ENCODE measurements at places on chromosomes 4 and X. TPM values are rescaled to one million over a fixed set of nuclear protein-coding genes. Genes with fewer than 3 reads are reported as not detected.

PRDM5 gene
- not detected for total RNA-seq

FDCSP gene
- total RNA-seq: not detected

DNA sequence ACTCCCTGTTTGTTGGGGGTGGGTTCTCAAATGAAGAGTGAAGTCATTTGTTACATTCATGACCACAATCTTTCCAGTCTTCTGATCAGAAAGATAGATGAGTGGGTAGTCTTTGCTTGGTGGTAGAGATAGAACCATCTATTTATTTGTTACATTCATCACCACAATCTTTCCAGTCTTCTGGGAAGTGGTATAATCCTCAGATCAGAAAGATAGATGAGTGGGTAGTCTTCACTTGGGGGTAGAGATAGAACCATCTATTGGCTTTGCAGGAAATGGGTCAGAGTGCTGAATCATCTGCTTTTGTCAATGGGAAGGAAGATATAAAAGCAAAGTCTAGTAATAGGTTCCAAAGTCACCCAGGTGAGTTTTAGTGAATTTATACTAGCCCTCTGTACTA lies 64.2 kb upstream of the EPGN start:
- no peak for DNase-seq

DNA sequence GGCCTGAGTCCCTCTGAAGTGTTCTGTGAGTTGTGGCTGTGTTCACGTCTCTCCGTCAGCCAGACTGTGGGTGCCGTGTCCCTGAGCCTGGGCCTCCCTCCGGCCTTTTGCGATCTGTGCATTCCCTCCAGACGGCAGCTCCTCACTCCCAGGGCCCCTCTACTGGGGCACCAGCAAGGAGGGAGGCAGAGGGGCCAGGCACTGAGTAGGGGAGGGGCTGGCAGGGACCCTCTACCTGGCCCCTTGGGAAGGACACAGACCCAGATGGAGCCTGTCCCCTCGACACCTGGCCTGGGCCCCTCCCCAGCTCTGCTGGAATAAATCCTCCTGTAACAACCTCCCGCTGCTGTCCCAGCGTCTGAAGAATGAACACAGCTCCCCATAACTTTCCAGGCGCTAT lies 110.0 kb upstream of the NKX1-1 start:
- DNase-seq: no peak

GRCh38 chr4:6049985-6050384 lies 31.8 kb upstream of the C4orf50 start:
- DNase-seq: no peak

- DNase-seq: no peak
Observed at GRCh38 chr4:24091639-24092233, 201.9 kb upstream of the PPARGC1A start.

CT45A1 gene
- total RNA-seq: not detected

- DNase-seq: no peak
Observed at GRCh38 chr4:185587030-185587426, 51.7 kb upstream of the PDLIM3 start.

ADH1C gene
- not detected for total RNA-seq

DNA sequence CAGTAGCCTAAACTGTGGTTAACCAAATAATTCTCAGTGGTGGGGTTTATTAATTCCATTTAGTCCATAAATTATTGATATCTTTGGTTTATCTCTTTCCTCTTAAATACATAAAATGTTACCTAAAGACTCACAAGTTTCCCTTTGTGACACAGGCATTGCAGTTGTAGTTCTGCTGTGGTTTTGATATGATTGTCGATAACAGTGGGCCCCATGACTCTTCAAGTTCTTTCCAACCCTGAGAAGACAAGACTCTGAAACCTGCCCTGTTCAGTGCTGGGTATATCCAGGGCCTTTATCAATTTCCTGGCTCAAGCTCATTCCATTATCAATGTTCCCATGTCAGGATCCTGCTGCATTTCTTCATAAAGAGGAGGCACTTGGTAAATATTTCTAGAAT lies 117.9 kb upstream of the TBC1D9 start:
- no peak for DNase-seq

DNA sequence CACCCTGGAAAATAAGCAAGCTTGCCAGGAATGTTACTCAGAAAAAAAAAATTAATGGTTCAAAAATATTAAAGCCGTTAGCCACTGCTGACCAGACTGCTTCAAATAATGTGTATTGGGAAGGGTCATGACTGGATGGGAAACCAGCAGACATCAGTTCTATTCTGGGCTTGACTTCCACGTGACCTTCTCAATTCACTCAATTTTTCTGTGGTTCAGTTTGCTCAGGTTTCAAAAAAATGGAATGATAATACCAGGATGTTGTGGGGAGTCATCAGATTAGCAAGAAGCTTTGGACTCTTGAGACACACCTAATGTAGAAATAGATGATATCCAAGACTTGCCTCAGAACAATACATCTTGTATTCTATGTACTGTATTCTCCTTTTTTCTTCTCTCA lies 541.9 kb upstream of the BOD1L1 start:
- no peak for DNase-seq

HSFX4 gene
- total RNA-seq: not detected

- DNase-seq: no peak
Observed at GRCh38 chr4:2756691-2757350, 685 bp upstream of the TNIP2 start.

DNA sequence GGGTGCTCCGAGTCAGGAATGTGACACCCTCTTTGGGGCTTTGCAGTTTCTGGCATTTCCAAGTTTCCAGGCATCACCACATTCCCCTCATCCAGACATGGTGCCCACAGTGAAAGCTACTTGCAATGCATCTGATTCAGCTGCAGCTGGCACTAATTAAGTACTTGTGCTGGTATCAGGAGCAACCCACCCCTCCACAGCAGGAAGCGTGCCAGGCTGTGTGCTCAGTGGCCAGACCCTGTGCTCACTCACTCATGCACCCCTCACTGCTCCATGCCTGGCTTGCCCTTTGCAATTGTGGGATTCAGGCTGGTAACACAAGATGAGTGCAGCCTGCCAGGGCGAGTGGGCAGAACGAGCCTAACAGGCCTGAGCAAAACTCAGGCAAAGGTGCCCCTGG lies 271.2 kb downstream of the EPHA5 start:
- no peak for DNase-seq

CBR4 gene
- total RNA-seq: 12.7 TPM

UCP1 gene
- total RNA-seq: not detected

- no peak for DNase-seq
Observed at GRCh38 chrX:123184866-123185276, 793 bp downstream of the GRIA3 start.

DNA sequence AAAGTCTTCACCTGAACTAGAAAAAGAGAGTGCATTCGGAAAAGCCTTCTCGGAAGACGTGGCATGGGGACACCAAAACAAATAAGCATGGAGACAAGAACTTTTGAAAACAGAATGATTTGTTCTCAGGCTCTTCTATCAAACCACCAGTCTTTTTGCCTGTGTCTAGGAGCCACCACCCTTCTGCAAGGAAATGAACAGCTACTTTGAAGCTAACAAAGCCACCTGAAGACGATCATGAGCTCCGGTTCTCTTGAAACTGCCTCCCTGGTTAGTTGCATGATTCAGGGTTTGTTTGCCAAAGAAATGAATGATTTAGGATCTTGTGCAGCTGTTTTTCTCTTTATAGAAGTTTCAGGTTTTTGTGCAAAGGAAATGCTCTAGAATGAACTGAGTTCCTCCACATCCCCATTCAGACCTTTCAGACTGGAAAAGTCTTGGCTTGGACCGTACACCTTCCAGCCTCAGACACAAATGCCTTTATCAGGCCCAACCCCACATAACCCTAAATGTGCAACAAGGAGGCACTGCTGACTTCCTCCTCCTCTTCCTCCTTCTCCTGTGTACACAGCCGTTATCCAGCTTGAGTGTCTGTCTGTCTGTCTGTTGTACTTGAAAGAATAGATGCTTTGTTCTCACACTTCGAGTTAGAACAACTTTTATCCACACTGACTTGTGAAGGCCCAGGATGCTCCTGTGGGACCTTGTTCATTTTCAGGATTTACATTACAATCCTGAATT lies 334.8 kb upstream of the KLF3 start:
- no peak for DNase-seq

DNA sequence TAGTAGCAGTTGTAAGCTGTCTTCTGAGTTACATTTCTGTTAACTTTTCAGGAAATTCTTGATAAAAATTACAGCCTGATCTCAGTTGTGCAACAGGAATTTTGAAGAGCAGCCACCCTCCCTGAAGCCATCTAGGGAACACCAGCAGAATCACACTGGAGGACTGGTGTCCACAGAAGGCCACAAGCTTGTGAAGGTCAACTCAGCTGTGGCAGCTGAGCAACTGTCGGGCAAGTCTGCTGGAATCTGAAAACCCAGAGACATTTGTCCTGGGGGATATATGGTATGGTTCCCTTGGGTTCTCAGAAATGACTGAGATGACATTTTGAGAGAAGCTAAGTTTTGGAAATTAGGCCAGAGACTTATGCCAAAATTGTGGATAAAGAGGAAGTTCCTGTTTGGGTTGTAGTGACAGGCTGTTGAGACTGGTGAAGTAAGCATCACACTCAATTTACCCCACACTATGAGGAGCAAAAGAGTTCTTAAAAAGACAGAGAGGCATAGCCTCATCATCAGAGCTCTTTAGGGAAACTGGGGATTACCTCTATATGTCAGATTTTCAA lies 78.1 kb upstream of the TNIP3 start:
- no peak for DNase-seq

ZNF827 gene
- total RNA-seq: 7.9 TPM

GRCh38 chr4:72430050-72430449 lies 139.0 kb downstream of the ADAMTS3 start:
- DNase-seq: no peak

RAB9B gene
- total RNA-seq: 0.35 TPM

USP26 gene
- not detected for total RNA-seq

DNA sequence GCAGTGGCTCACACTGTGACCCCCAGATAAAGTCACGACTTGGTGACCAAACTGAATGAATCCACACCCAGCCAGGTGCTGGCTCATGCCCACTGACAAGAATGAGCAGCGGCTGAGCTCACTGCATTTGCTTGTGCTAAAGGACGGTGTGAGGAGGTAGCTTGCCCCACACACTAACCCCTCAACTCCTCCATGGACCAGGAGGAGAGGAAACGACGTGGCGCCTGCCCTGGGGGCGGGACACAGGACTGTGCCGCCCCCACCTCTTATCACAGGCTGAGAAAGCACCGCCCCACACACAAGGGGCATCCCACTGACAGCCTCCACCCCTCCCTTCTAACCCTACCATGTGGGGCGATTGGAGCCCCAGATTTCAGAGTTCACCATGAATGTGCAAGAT lies 43.0 kb downstream of the ZFYVE28 start:
- no peak for DNase-seq

SOWAHB gene
- not detected for total RNA-seq

TCP11X2 gene
- not detected for total RNA-seq

DNA sequence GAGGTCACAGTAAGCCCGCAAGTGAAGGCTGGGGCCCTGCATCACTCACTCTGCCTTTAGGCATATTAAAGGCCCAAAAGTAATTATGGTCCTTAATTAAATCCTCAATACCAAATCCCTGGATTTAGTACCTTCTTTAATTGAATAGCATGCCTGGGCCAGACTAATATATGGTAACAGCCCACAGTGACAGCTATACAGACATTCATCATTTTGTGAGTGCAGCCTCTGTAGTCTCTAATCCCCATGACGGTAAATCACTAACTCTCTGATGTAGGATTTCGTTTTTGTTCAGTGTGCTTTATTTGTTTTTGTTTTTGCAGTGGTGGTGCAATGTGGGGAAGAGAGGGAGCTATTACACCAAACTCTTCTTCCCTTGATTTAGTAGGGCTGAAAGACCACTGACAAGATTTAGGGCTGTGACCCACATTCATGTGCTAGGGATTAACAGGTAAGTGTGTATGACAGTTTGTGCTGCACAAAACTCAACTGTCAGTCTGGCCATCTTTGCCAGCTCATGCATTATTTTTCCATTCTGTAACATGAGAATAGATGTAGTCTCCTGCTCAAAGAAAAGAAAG lies 60.6 kb upstream of the SLC39A8 start:
- DNase-seq: no peak

CTAG2 gene
- total RNA-seq: not detected

ERAS gene
- not detected for total RNA-seq

DNA sequence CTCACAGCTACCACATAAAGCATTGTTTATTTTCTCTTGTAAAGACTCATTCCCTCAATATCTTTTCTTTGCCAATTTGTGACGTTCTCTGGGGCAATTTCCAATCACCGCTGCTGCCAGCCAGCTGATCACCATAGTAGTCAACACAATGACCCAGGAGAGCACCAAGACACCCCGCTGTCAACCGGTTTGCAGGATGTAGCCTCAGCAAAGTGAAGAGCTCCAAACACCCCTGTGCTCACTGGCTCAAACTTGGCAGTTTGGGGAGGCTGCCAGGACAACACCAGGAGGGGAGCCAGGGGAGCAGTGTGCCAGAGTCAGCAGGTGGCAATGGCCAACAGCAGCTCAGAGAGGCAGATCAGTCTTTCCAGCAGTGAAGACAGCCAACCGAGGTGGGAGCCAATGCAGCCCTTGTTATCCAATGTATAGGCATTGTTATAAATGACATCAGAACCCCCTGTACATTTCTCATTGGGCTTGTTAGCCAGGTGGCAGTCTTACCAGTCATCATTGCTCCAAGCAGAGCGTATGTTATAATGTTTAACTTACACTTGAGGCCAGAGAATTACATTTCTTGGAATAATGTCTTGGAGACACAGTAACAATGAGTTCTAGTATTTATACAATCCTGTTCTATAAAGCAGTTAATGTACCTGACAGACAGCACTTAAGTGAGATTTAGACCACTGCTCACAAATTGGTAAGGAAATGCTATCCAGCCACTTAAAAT lies 274.9 kb upstream of the GK2 start:
- DNase-seq: no peak

EFHC2 gene
- total RNA-seq: 0.63 TPM

RNF128 gene
- total RNA-seq: not detected

DNA sequence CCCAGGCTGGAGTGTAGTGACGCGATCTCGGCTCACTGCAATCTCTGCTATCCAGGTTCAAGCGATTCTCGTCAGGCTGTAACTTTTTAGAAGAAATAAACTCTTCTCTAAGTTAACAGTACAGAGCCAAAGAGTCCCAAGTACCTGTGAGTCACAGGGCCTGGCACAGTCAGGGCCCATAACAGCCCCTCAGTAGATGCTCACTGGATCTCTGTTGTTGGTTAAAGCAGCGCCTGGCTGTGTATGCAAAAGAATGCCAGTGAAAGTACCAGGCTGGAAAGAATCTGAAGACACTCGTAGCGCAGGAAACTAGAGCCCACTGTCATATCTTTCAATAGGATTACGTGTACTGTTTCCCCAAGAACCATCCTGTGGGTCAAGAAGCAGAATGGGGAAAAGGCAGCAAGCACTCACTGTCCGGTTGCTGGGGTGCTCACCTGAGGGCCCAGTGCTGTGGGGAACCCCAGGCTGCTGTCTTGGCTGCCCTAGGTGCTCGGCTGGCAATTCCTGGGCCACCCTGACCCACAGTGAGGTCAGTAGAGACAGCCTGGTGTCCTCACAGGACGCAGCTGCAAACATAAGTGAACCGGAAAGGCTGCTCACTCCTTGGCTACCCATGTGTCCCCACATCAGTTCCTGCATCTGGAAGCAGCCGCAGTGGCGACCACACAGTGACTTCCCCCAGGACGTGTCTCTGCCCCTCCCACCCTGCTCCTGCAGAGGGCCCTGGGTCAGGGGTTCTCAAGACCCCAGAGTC lies 3.1 kb upstream of the SLBP start:
- DNase-seq: no peak

- no peak for DNase-seq
Observed at GRCh38 chrX:140715787-140716186, 6.2 kb downstream of the LINC00632 start.

- peak; percentile 38 for DNase-seq
Observed at GRCh38 chr4:2482693-2483092, 13.8 kb downstream of the RNF4 start.

- DNase-seq: no peak
Observed at GRCh38 chr4:151991884-151992167, 231.0 kb upstream of the GATB start.

- DNase-seq: no peak
Observed at GRCh38 chrX:153884136-153884535, 1.8 kb downstream of the L1CAM start.
